ENCODE measurements at places on chromosomes 6 and 20. TPM values are rescaled to one million over a fixed set of nuclear protein-coding genes. Genes with fewer than 3 reads are reported as not detected.

The BTNL2 gene
- not detected for polyA plus RNA-seq

The IL17A gene
- not detected for polyA plus RNA-seq

The CCN6 gene
- polyA plus RNA-seq, result 1.5 TPM

The PAK1IP1 gene
- 31.7 TPM for polyA plus RNA-seq

The TSPO2 gene
- not detected for polyA plus RNA-seq

The TMEM242 gene
- polyA plus RNA-seq, result 119 TPM

The CCM2L gene
- 0.13 TPM for polyA plus RNA-seq

The LY6G5C gene
- polyA plus RNA-seq, result 2.4 TPM

The SIGLEC1 gene
- not detected for polyA plus RNA-seq

The FILIP1 gene
- polyA plus RNA-seq, result 2.6 TPM

The KIAA1755 gene
- polyA plus RNA-seq, result 1.2 TPM

The LPA gene
- polyA plus RNA-seq, result not detected

The DPPA5 gene
- not detected for polyA plus RNA-seq

The SOX4 gene
- polyA plus RNA-seq, result 3.5 TPM

The CDS2 gene
- polyA plus RNA-seq, result 62.6 TPM

The HMGA1 gene
- 4.3 TPM for polyA plus RNA-seq

The ME1 gene
- polyA plus RNA-seq, result 90.1 TPM

The PCSK2 gene
- 39.6 TPM for polyA plus RNA-seq

The PI16 gene
- polyA plus RNA-seq, result not detected

The PNLDC1 gene
- not detected for polyA plus RNA-seq

The ADGRF1 gene
- polyA plus RNA-seq, result not detected

The TCF15 gene
- not detected for polyA plus RNA-seq

The ERVFRD-1 gene
- polyA plus RNA-seq, result not detected

The PLN gene
- polyA plus RNA-seq, result not detected

The TMEM14A gene
- polyA plus RNA-seq, result 560 TPM

The CRISP3 gene
- polyA plus RNA-seq, result not detected

The PI3 gene
- polyA plus RNA-seq, result not detected

The WFDC10B gene
- polyA plus RNA-seq, result not detected

The CRIP3 gene
- polyA plus RNA-seq, result 2.4 TPM

The CDH4 gene
- polyA plus RNA-seq, result 0.45 TPM

The VSTM2L gene
- 23.6 TPM for polyA plus RNA-seq

Measured in Purkinje cell (primary cell).